Activated CD4-positive, alpha-beta T cell treated with anti-CD3 and anti-CD28 coated beads, Interleukin-2, amount 50 U/mL, for 16 hours (primary cell): ENCODE measurements at places on chromosomes 7 and 10.
A peak's percentile ranks its signal among the peaks of the same experiment; 100 is the strongest.

DNA sequence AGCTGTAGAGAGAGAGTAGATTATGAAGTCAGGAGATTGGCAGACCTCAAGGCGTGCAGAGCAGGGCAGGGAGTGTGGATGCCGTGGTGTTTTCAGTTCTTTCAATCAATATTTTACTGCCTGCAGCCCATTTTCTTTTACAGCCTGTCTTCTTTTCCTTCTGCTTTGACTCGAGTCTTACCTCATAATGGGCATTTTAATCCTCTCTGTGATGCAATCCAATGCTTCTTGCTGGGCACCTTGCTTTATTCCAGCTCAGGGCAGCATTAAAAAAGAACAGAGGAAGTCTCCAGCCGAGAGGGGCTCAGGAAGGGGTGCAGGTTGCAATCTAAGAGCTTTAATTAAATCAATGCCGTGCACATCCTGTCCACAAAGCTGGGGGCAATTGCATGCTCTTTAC lies 839.0 kb downstream of the LRMDA start:
- DNase-seq, result no peak

GRCh38 chr10:35182631-35183510 lies 56.2 kb downstream of the CREM start:
- no peak for DNase-seq

GRCh38 chr10:13457958-13458686 lies 70.7 kb downstream of the BEND7 start:
- DNase-seq, result no peak

DNA sequence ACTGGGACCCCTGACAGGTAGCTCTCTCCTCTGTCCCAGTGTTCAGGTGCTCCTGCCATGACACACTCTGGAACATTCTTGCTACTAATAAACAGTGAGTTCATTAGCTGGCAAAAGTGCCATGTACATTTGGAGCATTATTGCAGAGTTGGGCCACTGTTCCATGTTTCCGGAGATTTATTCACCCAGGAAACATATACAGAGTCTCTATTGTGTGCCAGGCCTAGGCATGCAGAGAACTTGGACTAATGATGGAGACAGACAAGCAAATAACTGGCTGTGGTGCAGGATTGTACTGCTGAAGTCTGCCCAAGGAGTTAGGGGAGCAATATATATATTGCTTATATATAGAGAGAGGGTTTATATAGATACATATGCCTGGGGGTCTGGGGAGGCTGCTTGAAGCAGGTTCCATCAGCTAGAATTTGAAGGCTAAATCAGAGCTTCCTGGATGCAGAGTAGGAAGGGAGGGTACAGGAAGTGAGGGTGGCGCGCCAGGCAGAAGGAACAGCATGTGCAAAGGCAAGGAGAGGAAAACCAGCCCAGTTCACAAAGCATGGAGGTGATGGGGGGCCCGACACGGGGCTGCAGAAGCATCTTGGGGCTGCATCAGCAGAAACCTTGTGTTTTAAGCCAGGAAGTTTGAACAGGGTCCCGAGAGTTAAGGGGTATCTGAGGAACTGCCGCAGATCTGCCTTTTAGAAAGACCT lies 22.7 kb upstream of the EEPD1 start:
- no peak for DNase-seq

DNA sequence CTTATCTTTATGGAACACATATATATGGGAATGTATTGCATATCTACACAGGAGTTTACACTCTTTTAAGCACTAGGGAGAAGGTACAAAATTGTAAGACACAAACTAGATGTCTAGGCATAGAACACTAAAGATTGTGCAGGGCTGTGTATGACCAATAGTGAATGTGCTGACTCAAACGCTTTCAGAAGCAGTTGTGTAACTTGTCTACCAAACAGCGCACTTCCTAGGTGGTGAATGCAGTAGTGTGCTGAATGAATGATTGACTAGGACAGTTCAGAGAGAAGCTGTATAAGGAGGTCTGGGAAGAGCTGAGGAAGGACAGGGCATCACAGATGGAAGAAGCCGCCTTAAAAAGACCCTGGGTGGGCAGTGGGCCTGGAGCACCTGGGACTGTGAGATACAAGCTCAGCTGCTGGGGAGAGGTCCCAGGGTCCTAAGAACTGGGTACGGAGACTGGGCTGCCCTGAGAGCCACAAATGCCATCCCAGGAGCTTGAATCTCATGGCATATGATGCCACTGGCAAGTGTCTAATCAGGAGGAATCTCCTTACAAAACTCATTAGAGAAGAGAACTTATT lies 14.2 kb downstream of the CLRN3 start:
- peak; percentile 64 for DNase-seq

DNA sequence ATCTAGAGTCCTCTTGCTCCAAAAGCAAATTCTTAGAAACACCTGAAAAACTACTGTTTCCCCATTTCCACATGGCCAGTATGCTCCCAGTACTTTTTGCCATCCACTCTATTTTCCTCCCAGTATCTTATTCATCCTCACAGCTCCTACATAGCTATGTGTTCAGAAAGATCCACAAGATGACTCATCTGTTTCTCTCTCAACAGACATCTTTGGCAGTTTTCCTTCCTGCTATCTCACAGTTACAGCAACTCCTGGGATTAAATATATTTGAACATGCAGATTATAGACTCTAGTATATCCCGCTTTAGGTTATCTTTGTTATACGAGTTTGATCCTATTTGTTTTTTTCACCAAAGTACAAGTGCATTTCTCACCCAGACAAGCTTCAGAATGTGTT lies 675.6 kb upstream of the POT1 start:
- no peak for DNase-seq

GRCh38 chr10:128178302-128178958 lies 52.2 kb upstream of the MKI67 start:
- peak; percentile 60 for DNase-seq

GRCh38 chr10:67779465-67780203 lies 58.4 kb downstream of the DNAJC12 start:
- DNase-seq, result peak; percentile 85

DNA sequence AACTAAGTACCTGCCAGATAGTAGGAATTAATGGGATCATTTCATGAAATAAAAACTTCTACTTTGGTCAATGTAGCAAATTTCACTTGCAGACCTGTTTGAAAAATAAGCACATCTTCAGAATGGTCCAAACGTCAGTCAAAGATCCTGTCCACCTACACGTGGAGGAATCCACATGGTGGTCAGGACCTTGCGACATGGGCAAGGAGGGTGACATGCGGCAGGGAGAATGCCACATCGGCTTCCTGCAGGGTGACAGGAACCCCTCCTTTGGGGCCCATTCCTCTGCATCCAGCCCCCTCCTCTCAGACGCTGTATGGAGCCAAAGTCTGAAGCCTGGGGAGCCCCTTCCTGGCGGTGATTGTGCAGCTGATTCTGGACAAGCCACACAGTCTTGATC lies 95.5 kb upstream of the MGMT start:
- no peak for DNase-seq

GRCh38 chr10:52615756-52616394 lies 156.7 kb downstream of the MBL2 start:
- no peak for DNase-seq

GRCh38 chr7:50735333-50735732 lies 47.4 kb downstream of the GRB10 start:
- DNase-seq, result no peak

GRCh38 chr10:86480571-86480970 lies 41.0 kb downstream of the WAPL start:
- DNase-seq, result no peak

DNA sequence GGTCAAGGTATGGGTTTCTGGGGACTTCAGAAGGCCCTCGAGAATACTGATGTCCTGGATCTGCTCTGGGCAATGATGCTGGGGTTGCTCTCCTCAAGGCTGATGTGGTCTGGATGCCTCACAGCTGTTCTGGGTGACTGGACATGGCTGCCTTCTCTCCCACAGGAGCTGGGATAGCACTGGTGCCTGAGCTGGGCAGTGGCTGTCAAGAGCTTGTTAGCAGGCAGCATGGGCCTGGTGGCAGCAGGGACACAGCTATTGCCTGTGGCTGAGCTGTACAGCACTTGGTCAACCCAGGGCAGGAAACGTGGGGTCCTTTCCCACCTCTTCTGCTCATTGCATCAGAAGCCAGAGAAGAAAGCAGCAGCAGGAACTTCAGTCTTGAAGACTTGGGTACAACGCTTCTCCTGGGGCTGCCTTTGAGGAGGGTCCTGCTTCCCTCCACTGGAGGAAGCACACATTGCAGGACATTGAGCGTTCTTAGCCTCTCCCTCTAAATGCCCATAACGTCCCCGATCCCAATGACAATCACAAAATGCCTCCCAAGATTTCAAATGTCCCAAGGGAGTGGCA lies 13.0 kb downstream of the ADCYAP1R1 start:
- DNase-seq, result no peak

GRCh38 chr10:123865350-123865749 lies 26.3 kb downstream of the CPXM2 start:
- no peak for DNase-seq

GRCh38 chr10:97811958-97812357 lies 37.7 kb upstream of the GOLGA7B start:
- DNase-seq, result no peak

- DNase-seq, result no peak
These were observed 46.6 kb upstream of the ARHGAP12 start for GRCh38 chr10:31975157-31975765.

DNA sequence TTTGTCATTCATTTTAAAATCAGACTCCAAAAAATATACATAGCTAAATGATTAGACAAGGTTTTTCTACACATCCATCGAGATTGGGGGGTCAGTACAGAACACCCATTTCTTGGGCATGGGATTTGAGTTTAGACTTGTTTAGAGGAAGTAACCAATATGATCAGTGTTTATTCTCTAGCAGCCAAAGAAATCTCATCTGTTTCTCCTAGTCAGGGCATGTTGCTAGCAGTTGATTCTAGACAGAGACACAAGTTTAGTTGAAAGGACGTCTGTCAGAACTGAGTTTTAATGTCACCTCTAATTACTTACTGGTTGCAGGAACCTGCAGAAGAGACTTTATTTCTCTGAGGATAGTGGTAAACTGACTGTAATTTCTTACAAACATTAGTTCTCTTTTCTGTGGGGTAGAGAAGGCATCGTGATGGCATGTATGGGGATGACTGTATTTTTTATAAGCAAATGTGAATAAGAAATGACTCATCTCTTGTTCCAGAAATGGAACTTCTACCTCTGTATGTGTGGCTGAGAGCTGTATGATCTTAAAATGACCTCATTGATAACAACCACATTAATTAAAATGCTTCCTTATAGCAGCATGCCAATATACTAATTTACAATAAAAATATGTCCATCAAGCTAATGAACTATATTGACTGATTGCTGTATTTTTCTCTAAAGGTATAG lies 30.6 kb upstream of the RHOBTB1 start:
- no peak for DNase-seq

GRCh38 chr7:23594879-23595604 lies 2.1 kb upstream of the CCDC126 start:
- DNase-seq, result peak; percentile 96

- no peak for DNase-seq
These were observed 41.8 kb downstream of the PRTFDC1 start for GRCh38 chr10:24910574-24910973.

DNA sequence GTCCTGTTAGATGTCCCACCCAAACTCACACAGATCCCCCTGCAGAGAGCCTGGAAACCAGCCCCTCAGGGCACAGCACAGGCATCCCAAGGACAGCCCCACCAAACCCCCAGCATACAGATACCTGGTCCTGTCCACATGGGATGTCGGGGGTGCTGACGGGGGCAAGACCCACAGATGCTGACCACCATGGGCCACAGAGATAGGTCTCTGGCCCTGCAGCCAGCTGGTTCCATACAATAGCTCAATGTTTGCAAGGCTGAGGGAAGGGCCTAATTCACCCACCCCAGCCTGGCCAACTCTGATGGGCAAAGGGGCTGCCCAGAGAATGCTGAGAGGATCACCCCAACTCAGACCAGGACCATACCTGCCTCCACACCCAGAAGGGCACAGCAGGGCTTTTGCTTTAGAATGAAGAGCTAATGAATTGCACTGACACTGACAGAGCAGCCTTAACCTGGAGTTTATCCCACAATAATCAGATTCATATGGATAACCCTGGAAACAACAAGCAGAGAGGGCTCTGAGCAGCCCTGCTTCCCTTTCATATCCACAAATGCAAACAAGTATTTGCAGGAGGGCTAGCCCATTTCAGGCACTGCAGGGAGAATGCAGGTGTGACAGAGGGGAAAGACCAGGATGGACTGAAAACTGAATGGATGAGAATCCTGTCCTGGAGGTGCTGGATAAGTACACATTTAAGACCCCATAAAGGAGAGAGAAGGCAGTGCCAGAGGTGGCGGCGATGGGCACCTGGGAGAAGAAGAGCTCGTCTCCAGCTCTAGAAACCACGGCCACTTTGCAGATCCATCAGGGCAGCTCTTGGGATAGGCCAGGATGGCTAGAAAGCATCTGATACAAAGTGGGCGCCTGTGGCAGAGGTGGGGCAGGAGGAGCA lies 126.7 kb downstream of the TNS3 start:
- no peak for DNase-seq

DNA sequence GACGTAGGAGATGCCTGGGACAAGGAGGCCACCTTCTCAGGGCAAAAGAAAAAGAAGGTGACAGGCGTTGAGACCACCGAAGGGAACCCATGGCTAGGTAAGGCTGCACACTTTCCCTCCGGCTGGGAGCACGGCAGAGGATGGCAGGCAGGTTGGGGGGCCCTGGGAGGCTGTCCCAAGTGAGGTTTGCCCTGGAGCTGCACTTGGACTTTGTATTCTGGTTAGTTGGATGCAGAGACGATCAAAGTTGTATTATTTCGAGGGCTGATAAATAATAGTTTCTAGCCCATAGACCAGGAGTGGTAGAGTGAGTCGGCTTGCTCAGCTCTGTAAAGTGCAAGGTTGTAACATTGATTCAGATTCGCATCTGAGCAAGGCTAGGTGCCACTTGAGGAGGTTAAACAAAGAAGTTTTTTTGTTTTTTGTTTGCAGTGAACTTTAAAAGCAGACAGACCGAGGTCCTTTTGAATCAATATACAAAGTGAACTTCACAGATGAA lies 608 bp downstream of the ENTPD7 start:
- DNase-seq, result no peak

GRCh38 chr7:20172736-20173334 lies 44.3 kb downstream of the MACC1 start:
- DNase-seq, result peak; percentile 8

DNA sequence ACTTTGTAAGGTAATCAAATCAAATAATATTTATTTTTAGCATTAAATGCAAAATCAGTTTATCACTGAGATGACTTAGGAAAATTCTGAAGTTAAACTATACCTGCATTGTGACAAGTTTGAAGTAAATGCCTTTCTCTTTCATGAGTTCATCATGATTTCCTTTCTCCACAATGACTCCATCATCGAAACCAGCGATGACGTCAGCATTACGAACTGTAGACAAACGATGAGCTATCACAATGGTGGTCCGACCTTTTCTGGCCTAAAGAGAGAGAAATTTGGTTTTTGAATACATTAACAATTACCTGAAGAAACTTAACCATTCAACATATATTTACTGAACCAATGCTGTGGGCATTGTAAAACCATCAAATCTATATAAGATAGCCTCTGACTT lies 54.9 kb downstream of the ABCB1 start:
- no peak for DNase-seq

DNA sequence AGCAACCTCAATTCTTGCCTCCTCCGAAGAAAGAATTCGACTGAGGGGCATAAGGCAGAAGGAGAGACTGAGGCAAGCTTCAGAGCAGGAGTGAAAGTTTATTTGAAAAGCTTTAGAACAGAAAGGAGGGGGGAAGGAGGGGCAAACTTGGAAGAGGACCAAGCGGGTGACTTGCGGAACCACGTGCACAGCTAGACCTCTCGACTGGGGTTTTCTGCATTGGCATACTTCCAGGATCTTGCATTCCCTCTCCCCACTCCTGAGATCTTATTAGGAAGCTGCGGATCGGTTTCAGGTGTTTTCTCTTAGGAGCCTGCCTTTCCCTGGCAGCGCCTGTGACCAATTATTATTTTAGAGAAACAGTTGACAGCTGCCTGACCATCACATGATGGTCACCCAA lies 20.3 kb upstream of the CPXM2 start:
- no peak for DNase-seq
